Fibroblast of skin of right biceps (primary cell): ENCODE measurements at places on chromosomes 1 and 21.

DNA sequence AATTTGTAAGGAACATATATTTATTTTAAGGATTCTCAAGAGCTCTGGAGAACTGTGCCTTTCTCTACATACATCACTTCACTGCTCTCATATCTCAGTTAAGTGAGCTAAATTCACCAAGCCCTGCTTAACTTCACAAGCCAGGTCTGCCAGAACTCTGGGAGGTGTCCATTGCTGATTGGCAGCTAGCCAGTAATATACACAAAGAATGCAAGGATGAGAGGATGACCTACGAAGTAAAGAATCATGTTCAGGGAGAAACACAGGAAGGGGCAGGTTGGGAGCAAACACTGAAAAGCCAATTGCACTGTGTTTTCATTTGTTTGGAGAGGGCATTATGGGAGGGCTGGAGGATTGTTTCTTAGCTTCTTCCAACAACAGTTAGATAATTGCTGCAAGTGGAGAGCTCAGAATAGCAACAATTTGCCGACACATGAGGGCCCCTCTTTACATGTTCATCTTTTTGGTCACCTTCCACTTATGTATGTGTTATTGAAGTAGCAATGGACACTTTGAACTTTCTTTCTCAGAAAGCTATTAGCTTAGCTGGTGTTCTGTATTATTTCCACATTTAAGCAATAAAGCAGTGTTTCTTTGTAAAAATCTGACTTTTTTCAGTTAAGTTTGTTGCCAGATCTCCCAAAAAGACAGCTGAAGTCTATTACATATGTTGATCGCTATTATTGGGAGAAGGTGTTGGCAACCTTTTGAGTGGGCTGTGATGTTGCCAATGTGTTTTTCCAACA, 254.8 kb downstream of the LTN1 start:
- DNase-seq, result peak; percentile 82

- DNase-seq, result peak; percentile 33
Measured at GRCh38 chr1:25996966-25997827, 666 bp downstream of the PAFAH2 start.

DNA sequence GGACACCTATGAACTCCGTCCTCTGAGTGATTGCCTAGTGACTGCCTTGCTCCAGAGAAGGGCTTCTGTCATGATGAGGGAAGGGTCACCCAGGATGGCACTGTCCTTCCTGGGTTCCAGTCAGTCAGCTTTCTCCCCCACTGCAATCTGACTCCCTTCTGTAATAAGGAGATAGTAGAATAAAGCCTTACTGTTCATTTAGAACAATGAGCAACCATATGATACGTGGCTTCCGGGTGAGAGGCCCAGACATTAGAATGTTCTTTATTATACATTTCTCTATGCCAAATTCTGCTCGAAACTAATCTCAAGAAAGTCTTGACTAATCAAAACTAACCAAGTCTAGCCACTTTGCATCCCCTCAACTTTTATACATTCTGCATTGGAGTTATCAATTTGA, 8.5 kb upstream of the MTMR11 start:
- no peak for DNase-seq

DNA sequence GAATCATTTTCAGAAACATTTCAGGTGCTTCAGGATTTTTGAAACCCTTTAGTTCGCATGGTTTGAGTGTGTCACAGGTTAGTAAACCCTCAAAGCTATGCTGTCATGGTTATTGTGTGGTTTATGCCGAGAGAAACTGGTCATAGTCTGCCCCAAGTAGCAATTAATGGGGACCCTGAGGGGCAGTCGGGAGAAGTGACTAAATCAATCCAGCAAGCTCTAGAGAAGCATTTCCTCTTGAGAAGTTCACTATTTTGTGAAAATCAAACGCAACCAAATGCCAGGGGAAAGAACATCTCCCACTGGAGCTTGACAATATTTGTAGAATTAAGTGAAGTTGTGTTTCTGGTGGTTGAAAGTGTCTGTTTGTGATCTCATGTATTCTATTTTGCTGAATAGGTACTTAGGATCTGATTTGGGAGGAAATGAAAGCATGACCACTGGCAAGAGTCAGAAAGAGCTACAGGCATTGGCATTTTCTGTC, 63.0 kb upstream of the BACH1 start:
- no peak for DNase-seq

DNA sequence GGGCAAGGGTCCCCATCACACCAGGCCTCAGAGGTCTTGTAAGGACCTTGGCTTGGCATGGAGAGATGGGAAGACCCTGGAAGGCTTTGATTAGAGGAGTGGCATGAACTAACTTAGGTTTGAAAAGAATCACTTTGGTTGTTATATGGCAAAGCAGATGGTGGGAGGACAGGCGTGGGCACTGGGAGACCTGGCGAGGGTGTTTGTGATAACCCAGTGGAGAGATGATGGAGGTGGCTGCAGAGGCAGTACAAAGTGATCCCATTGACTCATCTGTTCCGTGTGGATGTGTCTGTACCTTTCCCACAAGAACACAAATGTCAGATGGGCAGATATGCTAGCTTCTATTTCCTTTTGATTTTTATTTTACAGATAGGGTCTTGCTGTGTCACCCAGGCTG, 168.3 kb downstream of the SLC35F3 start:
- DNase-seq, result no peak

DNA sequence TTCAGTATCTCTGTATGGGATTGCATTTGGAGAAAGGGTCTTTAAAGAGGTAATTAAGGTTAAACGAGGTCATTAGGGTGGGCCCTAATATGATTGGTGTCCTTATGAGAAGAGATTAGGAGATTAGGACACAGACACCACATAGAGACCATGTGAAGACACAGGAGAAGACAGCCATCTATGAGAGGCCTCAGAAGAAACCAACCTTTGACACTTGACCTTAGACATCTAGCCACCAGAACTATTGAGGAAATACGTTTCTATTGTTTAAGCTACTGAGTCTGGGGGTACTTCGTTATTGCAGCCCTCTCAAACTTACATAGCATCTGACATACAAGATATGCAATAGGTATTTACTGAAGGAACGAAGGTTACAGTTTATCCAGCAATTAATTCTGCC, 7.3 kb upstream of the VPS45 start:
- no peak for DNase-seq

DNA sequence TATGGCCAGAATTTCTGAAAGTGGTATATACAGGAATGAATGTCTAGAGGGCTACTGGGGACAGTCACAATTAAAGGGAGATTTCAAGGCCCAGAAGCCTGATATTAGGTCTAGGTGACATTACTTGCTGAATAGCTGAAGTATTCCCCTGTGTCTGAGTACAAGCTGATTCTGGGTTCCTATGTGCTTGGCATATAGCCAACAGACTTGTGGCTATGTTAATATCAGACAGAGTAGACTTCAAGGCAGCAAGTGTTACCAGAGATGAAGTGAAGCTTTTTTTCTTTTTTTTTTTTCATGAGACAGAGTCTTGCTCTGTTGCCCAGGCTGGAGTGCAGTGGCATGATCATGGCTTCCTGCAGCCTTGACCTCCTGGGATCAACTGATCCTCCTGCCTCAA, 8.3 kb downstream of the TTC4 start:
- DNase-seq, result no peak

DNA sequence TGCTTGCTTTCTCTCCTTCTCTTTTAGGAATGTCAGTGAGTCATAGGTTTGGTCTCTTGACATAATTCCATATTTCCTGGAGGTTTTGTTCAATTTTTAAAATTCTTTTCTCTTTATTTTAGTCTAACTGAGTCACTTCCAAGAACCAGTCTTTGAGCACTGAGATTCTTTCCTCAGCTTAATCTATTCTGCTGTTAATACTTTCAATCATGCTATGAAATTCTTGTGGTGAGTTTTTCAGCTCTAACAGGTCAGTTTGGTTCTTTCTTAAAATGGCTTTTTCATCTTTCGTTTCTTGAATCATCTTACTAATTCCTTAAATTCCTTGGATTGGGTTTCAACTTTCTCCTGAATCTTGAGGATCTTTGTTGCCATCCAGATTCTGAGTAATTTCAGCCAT, 321.0 kb downstream of the PTBP2 start:
- DNase-seq, result peak; percentile 88

- DNase-seq, result no peak
Measured at GRCh38 chr1:22789356-22789994, 78.8 kb downstream of the EPHB2 start.

- DNase-seq, result no peak
Measured at GRCh38 chr1:52913537-52913936, 8.0 kb downstream of the ECHDC2 start.

DNA sequence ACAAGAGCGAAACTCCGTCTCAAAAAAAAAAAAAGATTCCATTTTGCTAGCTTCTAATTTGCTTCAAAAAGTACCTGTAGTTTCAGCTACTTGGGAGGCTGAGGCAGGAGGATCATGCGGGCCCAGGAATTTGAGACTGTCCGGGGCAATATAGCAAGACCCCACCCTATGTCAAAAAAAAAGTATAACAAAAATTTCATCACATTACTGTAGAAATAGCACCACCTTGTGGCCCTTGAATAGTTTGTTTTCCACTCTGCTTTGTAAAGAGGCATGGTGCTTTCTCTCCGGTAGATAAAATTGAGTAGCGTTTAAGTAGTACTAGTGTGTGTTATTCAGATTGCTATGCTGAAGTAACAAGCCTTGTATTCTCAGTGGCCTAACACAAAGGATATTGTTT, 18.2 kb upstream of the MSTO1 start:
- DNase-seq, result peak; percentile 66

DNA sequence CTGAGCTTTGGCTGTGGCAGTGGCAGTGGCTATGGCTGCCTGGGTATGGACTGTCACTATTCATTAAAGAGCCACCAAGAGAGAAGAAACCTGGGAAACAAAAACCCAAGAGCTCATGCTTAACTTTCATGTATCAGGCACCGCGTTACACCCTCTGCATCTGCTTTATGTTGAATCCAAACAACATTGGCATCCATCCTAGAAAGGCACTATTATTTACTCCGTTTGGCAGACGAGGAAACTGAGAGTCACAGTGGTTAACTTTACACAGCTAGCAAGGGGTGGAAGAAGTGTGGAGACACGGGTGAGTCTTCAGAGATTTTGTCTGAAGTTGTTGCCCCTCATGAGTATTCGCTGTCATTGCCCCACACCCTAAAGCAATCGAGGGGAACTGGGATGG, 63.8 kb downstream of the PLXNA2 start:
- no peak for DNase-seq

GRCh38 chr1:25820247-25821111, 725 bp downstream of the MTFR1L start:
- DNase-seq, result peak; percentile 64

DNA sequence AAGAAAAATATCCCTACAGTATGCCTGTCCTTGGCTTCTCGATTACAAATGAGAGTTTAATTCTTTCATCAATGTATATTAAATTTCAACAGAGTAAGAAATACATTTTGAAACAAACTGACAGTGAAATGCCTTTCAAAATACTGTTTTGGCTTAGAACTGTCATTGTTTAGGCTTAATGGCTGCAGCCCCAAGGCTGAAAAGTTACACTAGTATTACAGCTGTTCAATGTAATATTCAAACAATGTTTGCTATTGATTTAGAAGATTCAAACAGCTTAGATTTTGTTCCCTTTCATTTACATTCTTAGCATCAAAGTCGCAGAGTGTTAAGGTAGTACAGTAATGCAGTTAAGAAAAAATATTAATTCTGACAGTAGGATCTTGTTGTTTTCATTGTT, 882.9 kb upstream of the ADGRL2 start:
- no peak for DNase-seq
